ENCODE measurements at places on chromosomes 3 and 15. TPM values are rescaled to one million over a fixed set of nuclear protein-coding genes. Genes with fewer than 3 reads are reported as not detected.

DNA sequence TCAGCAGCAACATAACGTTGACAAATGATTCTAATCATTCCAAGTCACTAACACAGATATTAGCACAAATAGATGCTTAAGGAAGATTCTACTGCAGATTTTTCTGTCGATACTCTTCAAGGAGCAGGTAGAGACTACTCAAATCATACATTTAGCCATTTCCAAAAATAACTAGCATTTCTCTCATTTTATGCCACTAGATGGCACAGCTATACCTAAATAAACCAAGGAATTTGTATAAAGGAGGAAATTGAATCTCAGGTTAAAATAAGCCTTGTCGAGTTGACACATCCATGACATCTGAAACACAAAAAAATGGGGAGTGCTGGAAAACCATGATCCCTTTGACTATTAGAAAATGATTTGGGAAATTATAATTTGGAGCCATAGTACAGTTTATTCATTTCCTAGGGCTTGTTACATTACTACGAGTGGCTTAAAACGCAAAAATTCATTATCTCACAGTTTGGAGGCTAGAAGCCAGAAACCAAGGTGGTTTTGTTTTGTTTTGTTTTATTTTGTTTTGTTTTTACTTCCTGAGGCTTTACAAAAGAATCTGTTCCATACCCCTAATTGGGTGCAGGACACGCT lies 59.5 kb upstream of the STRIT1 start:
- no peaks in the 10 kb centered on the region for H3K27me3 ChIP-seq
- no peaks in the 10 kb centered on the region for H3K4me1 ChIP-seq
- no peak overlapping the region for H3K4me3 ChIP-seq
- H3K27ac ChIP-seq: no peak overlapping the region

DNA sequence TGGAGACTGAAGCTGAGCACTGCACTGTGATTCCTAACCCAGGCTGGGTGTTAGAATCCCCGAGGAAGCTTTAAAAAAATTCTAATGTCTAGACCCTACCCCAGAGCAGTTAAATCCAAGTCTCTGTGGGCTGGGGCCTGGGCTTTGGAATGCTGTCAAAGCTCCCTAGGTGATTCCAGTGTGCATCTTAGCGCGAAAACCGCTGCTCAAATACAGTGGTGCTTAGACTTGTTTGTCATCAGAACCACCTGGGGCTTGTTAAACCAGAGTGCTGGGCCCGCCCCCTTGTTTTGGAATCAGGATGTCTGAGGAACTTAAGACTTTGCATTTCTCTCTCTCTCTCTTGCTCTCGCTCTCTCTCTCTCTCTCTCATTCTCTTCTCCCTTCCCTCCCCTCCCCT lies 20.7 kb downstream of the RHCG start:
- H3K4me3 ChIP-seq: no peak overlapping the region
- peaks cover 4% of the 10 kb centered on the region for H3K27me3 ChIP-seq
- no peaks in the 10 kb centered on the region for H3K36me3 ChIP-seq
- no peak for DNase-seq
- H3K4me1 ChIP-seq: no peaks in the 10 kb centered on the region

- peak overlapping the region; percentile 86 for H3K27ac ChIP-seq
- H3K4me3 ChIP-seq: no peak overlapping the region
- H3K36me3 ChIP-seq: peaks cover 9% of the 10 kb centered on the region
- no peaks in the 10 kb centered on the region for H3K27me3 ChIP-seq
- H3K4me1 ChIP-seq: peaks cover 15% of the 10 kb centered on the region
These were observed 1.5 kb upstream of the RPLP1 start for GRCh38 chr15:69450968-69451695.

- no peaks in the 10 kb centered on the region for H3K27me3 ChIP-seq
- no peaks in the 10 kb centered on the region for H3K4me1 ChIP-seq
- DNase-seq: no peak
These were observed 52.6 kb downstream of the NSUN3 start for GRCh38 chr3:94115482-94115881.

DNA sequence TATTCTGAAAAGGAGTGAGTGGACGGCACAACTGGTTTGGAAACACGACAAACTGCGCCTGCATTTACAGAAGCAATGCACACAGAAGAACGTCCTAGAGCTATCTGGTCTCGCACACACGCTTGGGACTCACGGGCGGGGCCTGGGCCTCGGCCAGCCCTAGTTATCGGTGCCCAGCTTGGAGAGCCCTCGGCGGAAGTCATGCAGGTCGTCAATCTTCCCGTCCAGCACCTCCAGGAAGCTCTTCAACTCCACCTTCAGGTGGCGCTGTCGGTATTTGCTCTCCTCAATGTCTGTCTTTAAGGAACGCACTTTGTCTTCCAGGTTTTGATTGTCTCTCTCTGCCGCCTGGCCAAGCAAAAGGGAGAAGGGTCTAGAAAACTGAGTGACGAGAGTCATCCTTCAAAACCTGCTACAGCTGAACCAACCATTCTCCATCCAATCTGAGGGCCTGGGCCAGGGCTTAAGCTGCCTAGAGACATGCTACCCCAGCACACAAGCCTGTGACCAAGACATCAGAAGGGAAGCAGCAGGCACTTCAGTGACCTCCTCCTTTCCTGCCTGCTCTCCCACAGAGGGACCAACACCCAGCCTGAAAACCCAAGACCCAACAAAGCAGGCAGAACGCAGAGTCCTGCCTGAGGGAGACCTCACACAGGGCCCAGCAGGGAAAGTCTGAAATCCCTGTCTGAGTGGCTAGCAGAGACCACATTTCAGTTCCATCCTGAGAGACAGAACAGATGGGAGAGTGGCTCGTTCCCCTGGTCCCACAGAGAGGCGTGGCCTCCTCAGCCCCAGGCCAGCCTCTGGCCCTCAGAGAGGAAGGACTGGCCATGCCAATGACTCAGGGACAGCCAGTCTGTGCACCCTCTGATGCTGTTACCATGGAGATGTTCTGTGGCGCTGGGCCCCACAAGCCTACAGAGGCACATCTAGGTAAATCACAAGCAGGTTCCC lies 40.4 kb downstream of the WHAMM start:
- peaks cover 15% of the 10 kb centered on the region for H3K4me1 ChIP-seq
- no peak overlapping the region for H3K27ac ChIP-seq
- peaks cover 2% of the 10 kb centered on the region for H3K27me3 ChIP-seq
- H3K36me3 ChIP-seq: peaks cover 3% of the 10 kb centered on the region
- DNase-seq: peak; percentile 25
- H3K4me3 ChIP-seq: no peak overlapping the region

- no peak overlapping the region for H3K4me3 ChIP-seq
- H3K27ac ChIP-seq: no peak overlapping the region
- H3K36me3 ChIP-seq: no peaks in the 10 kb centered on the region
- no peaks in the 10 kb centered on the region for H3K4me1 ChIP-seq
- no peaks in the 10 kb centered on the region for H3K27me3 ChIP-seq
- no peak for DNase-seq
These were observed 137.9 kb downstream of the SUCLG2 start for GRCh38 chr3:67516496-67516895.

DNA sequence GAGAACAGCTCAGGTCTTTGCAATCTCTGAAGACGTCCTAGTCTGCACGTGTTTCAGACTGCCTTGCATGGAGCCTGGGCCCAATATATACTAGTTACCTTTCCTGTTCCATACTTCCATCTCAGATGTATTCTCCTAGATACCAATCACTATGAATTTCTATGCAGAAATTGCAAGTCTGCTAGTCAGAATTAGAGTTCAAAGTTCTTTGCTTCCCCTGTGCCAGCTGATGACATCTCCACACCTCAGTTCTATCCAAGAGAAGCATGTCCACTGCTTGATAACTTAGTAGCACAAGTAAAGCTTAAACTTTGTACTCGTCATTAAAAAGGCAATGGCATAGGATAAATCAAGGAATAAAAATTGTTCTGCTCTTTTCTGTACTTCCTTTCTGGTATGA lies 133.6 kb upstream of the PLXND1 start:
- H3K4me3 ChIP-seq: no peak overlapping the region
- no peak for DNase-seq
- no peaks in the 10 kb centered on the region for H3K4me1 ChIP-seq
- no peak overlapping the region for H3K27ac ChIP-seq
- no peaks in the 10 kb centered on the region for H3K36me3 ChIP-seq

GRCh38 chr3:116717566-116717965 lies 8.0 kb downstream of the TUSC7 start:
- no peak for DNase-seq
- no peaks in the 10 kb centered on the region for H3K4me1 ChIP-seq
- H3K27ac ChIP-seq: no peak overlapping the region
- no peak overlapping the region for H3K4me3 ChIP-seq

- no peaks in the 10 kb centered on the region for H3K27me3 ChIP-seq
- no peak overlapping the region for H3K27ac ChIP-seq
- H3K36me3 ChIP-seq: no peaks in the 10 kb centered on the region
- H3K4me3 ChIP-seq: no peak overlapping the region
These were observed 143.1 kb downstream of the CHSY1 start for GRCh38 chr15:101108791-101109190.

- peaks cover 3% of the 10 kb centered on the region for H3K36me3 ChIP-seq
- H3K4me3 ChIP-seq: no peak overlapping the region
- H3K27ac ChIP-seq: no peak overlapping the region
- DNase-seq: no peak
- no peaks in the 10 kb centered on the region for H3K27me3 ChIP-seq
These were observed 25.0 kb downstream of the CEP70 start for GRCh38 chr3:138569090-138569489.

GRCh38 chr3:156171281-156172267 lies 51.2 kb downstream of the KCNAB1 start:
- H3K27ac ChIP-seq: no peak overlapping the region
- no peaks in the 10 kb centered on the region for H3K4me1 ChIP-seq
- no peak overlapping the region for H3K4me3 ChIP-seq
- H3K27me3 ChIP-seq: peaks cover 8% of the 10 kb centered on the region

GRCh38 chr15:25406846-25407245 lies 32.0 kb downstream of the UBE3A start:
- no peak for DNase-seq
- H3K36me3 ChIP-seq: peaks cover 22% of the 10 kb centered on the region
- H3K27ac ChIP-seq: no peak overlapping the region
- H3K27me3 ChIP-seq: no peaks in the 10 kb centered on the region

DNA sequence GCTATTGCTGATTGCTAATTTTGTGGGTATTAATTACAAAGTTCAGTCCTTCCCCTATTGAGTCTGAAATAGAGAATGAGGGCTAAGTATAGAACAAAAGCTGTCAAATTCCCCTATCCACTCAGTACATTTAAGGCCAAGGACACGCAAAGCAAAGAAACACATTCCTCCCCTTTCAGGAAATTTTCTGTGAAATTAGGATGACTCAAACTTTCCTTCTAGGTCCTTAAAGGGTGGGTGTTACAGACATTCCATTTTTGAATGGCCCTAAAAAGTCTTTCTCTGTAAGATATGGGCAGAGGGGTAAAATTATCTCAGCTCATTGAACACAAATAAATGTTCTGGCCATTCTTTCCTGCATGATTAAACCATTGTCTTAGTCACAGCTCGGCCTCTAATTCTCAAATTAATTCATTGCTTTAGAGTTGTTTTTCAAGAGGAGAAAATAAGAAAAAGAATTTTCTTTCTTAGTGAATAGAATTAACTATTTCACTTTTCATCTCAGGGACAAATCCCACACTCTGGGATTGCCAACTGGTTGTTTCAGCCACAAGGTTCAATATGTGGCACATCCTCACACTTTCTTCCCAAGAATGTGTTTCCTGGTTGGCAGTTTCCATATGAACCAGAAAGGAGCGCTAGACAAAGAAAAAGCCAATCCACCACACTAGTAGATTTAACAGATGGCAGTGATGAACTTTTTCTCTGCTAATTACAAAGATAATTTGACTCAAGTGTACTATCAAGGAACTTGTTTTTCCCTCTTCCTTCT lies 424.1 kb downstream of the ZNF385D start:
- no peak overlapping the region for H3K27ac ChIP-seq
- H3K4me1 ChIP-seq: no peaks in the 10 kb centered on the region
- H3K4me3 ChIP-seq: no peak overlapping the region
- H3K36me3 ChIP-seq: no peaks in the 10 kb centered on the region
- no peak for DNase-seq

The LPP gene
- total RNA-seq: 82.6 TPM

The VGLL3 gene
- 0.20 TPM for total RNA-seq

The GRIP2 gene
- total RNA-seq: 0.20 TPM

The ZMYND10 gene
- total RNA-seq: 1.9 TPM

The KLHL40 gene
- total RNA-seq: not detected

The CEP97 gene
- 9.9 TPM for total RNA-seq

The OCA2 gene
- not detected for total RNA-seq

The CADPS gene
- not detected for total RNA-seq

The PATL2 gene
- 43.5 TPM for total RNA-seq

The SLC28A2 gene
- total RNA-seq: not detected

The TMEM266 gene
- total RNA-seq: not detected
